ENCODE measurements at places on chromosomes 13 and 19. TPM values are rescaled to one million over a fixed set of nuclear protein-coding genes. Genes with fewer than 3 reads are reported as not detected.

Gene ZNF99
- total RNA-seq = 0.16 TPM

Gene EID2B
- total RNA-seq = 18.9 TPM

DNA sequence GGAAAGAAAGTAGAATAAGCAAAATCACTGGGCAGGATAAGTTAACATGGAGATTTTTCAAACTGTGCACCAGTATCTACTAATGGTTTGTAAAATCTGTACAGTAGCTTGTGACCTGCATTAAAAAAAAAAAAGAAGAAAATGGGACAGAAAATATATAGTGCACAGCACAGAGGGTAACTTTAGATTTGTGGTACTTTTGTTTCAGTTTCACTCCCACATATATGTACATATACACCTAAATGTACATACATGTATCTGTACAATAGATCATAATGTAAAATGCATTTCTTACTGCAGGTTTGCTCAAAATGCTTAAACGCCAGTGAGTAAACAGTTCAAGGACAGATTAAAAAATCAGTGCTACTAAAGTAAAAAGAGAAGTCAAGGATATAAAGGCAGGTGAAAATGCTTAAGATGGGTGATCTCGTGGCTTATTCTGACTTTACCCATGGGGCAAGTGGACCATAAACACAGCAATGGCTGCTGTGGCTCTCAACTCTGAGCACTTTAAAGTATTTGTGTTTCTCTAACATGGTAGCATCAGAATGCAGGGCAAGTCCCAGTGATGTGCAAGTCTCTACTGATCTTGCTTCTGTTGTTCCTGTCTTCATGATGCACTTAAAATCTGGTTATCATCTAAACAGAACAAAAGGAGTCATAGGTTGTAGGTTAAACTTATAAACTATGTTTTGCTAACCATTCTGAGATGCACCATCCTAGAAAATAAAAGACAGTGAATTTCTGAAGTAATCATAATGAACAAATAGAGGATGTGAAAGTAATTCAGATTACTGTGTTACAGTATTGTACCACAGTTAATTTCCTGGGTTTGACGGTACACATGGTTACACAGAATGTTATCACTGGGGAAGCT is 112.3 kb downstream of the MIPEP start:
- DNase-seq = no peak

GRCh38 chr19:32599258-32599657 is 18.3 kb downstream of the PDCD5 start:
- DNase-seq = no peak

Gene DENND1C
- not detected for total RNA-seq

Gene TIMM13
- total RNA-seq = 16.2 TPM

Gene CLEC17A
- total RNA-seq = 0.31 TPM

Gene PSG3
- total RNA-seq = not detected

GRCh38 chr19:18719541-18719940 is 36.1 kb downstream of the CRTC1 start:
- DNase-seq = no peak

Gene ZFP36
- total RNA-seq = 1.2 TPM

- DNase-seq = no peak
Measured at GRCh38 chr19:55468054-55468393, 3.5 kb upstream of the C19orf85 start.

Gene SOX1
- 8.3 TPM for total RNA-seq

DNA sequence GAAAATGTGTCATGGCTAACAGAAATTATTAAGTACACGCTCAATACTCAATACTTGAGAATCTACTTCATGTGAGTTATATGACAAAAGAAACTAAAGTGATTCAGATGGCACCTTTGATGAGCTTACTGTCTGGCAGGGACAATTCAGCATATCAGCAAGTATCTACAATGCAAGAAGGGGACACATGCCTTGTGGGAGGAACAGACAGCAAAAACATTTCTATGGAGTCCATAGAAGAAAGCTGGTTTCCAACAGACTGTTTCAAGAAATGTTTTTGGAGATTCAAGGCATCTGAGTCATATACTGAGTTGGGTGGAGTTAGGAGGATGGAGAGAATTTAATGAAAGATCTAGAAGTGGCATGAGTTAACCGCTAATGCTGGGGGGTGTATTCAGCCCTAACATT is 54.7 kb downstream of the MBNL2 start:
- no peak for DNase-seq

Gene C13orf42
- not detected for total RNA-seq

Gene DMRTC2
- total RNA-seq = not detected

Gene EPS8L1
- 0.62 TPM for total RNA-seq

- no peak for DNase-seq
Measured at GRCh38 chr19:11435833-11436313, 438 bp downstream of the PRKCSH start.

Gene LILRB3
- not detected for total RNA-seq

Gene TTC9B
- total RNA-seq = 59.0 TPM

DNA sequence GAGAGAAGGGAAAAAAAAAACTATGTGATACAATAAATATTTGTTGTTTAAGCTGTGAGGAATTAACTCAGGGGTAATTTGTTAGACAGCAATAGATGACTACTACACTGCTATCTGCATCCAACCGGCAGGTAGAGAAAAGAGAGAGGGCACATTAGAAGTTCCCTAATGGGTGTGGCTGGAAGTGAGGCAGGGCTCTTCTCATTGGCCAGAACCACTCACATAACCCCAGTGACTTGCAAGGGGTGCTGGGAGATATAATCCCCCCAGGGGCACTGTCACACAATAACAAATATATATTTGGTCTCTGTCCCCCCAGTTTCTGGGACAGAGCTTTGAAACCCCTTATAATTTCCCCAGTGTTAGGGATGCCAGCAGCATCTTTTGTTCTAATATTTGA is 24.3 kb downstream of the FGF21 start:
- DNase-seq = no peak

GRCh38 chr13:43514311-43514710 is 272.5 kb downstream of the ENOX1 start:
- no peak for DNase-seq

GRCh38 chr19:954672-955494 is 29.0 kb downstream of the ARID3A start:
- no peak for DNase-seq

Gene CEACAM7
- not detected for total RNA-seq

GRCh38 chr19:12788042-12788681 is 3.1 kb upstream of the JUNB start:
- DNase-seq = no peak

- no peak for DNase-seq
Measured at GRCh38 chr13:96783511-96783910, 210.8 kb downstream of the OXGR1 start.

DNA sequence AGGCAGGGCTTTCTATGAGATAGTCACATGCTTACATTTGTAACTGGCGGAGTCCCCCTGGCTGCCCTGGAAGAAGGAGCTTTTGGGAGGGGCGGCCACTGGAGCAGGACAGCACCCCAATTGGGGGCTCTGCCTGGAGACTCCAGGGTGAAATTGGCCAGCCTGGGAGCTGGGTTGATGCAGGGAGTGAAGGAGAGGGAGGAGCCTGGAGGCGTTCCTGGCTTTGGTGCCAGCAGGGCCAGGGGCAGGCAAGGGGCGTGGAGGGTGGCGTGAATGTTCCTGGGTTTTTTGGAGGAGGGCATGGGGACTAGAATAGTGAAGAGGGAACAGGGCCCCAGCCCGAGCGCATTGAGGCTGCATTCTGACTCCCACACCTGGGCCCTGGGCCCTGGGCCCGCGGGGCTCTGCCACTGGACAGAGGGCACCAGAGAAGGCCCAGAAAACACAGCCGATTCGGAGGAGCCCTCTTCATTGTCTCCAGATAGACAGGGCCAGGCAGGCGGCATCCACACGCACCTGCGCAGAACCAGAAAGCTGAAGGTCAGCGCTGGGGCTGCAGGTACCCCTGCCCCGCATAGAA is 29.5 kb downstream of the COMP start:
- no peak for DNase-seq

GRCh38 chr19:39677961-39678889 is 22.5 kb downstream of the LGALS16 start:
- DNase-seq = no peak

Gene DAND5
- total RNA-seq = not detected

DNA sequence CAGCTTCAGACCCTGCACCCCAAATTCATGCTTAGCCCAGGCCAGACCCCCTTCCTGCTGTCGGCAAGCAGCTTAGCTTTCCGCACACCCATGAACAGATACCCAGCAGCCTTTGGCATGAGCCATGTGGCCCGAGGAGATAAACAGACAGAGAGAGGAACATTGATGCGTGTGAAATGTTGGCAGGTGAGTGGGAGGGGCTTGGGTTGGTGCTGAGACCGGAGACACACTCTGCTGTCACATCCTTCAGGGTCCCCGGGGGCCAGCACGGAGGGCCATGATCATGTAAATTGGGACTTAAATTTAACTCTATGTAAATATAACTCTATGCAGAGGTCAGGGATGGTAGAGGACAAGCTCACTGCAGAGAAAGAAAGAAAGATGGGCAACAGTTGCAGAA is 1.5 kb downstream of the CD22 start:
- no peak for DNase-seq

All from occipital lobe (tissue), 3 donors.